NCI-H1417 treated with DMSO at 0.1 percent for 48 hours (cell line): ENCODE measurements at places on chromosomes 4 and X.

DNA sequence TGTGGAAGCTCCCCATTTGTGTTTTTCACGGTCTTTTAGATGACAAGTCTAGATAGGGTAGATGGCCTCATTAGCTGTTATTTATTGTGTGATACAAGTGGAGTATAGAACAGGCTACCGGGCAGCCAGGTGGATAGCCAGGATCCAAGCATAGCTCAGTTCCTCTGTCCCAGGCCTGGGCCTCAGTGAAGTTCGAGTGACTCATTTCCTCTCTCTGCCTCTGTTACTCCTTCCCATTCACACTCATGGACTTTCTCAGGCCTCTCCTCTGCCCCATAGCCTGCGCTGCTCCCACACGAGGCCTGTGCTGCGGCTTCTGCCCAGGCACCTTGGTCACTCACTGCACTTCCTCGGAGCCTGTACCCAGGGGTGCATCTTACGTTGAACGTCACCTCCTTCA, 54.5 kb downstream of the TENM3 start:
- DNase-seq = no peak

DNA sequence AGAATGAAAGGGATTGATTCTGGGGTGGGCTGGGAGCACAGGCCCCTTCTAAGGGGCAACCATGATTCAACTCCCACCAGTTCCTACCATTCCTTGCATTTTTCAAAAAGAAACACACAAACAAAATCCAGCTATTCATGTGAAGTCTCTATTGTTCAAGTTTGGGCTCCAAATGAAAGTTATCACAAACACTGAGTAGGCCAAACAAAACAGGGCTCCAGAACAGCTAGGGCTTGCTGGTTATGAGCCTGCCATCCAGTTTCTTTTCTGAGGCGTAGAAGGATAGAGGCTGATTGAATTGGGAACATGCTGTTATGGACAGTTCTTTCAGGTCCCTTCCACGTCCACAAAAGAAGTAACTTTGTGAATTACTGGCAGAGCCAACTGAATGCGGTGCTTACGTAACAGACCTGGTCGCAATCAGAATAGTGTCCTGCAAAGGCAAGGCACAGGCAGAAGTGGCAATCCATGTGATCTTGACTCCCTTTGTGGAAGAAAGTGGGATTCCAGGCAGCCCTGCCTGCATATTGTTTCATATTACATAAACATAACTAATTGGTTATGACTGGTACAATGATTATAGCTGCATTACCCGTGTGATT, 244.5 kb downstream of the SCFD2 start:
- no peak for DNase-seq

- no peak for DNase-seq
Measured at GRCh38 chr4:17797808-17798207, 12.7 kb downstream of the DCAF16 start.

- DNase-seq = no peak
Measured at GRCh38 chr4:100983426-100983825, 363.9 kb downstream of the PPP3CA start.

DNA sequence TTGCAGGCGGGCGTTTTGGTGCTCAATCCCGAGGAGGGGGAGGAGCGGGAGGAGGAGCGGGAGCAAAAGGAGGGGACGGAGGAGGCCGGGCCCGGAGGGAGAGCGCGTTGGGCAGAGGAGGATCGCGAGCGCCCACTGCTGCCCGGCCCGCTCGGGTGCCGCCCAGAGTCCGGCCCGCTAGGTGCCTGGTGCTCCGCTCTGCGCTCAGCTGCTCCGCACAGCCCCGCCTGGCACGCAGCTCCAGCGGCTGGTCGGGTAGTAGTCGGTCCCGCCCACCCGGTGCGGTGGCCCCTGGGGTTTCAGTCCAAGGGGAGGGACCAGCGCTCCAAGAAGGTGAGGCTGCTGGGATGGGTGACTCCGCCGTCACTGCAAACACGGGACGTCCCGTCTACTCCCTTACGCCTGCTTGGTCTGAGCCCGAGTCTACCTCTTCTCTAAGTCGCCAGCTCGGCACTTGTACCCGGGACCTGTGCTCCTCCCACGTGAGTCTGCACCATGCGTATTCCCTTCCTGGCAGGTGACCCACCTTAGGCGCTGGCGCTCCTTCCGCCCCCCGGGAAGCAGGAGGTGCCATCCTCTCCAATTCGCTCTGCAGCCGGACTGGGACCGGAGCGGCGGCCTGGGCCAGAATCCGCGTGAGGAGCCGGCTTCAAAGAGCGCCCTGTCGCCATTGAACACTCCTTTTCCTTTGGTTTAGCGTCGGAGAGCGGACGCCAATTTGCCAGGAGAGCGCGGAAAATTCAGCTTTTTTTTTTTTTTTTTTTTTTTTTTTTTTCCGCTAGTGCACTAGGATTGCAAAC, 405 bp upstream of the HS3ST1 start:
- peak; percentile 21 for DNase-seq

DNA sequence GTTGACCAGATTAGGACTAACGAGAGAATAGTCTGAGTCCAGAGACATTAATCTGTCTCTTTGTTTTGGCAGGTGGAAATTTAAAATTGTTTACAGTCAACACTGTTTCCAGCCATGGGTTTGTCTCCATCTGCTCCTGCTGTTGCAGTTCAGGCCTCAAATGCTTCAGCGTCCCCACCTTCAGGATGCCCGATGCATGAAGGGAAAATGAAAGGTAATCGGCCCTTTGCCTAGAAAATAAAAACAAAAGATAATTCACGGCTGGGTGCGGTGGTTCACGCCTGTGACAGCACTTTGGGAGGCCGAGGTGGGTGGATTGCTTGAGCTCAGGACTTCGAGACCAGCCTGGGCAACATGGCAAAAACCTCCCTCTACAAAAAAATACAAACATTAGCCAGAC, 815 bp downstream of the HCCS start:
- no peak for DNase-seq

- no peak for DNase-seq
Measured at GRCh38 chr4:86442881-86443280, 83.0 kb upstream of the MAPK10 start.

DNA sequence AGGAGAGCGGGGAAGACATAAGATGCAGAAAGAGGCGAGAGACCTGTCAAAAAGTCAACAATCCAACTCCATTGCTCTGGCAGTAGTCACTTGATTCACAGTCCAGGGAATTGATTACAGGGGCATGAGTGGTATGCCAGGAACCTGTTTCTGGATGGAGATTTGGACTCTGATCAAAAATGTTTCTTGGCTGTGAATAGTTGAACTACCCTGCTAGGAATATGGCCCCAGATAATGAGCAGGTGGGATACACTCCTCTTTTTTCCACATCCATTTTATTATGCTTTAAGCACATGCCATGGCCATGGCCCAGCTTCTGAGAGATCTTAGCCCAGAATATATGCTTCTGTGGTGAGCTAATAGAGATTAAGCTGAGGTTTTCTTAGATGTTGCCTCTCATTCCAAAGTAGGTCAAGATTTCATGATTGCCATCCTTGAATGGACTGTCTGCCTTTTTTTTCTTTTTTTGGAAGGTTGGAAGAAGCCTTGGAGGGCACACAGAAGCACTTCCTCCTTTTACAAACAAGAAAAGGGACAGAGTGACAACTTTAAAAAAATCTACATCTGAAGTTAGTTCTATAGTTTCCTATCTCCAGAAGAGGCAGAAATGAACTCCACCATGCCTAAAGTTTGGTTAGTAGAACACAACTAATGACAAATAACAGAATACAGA, 121.9 kb downstream of the KIT start:
- no peak for DNase-seq

DNA sequence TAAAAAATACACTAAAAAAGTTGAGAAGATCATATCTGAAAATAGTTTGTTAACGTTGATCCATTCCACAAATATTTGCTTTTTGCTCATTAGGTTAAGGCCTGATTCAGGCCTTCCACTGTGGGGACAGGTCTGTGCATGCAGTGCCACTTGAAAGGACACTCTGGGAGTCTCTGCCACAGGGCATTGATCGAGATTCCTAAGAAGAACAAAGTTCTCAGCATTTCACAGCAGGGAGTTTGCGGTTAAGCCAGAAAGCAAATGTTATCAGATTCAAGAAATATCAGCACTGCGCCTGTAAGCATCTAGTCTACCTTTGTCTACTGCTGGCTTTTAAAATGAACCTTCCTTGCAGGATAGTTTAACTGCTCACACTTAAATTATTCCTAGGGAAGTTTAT, 62.2 kb upstream of the TNIP3 start:
- no peak for DNase-seq

- no peak for DNase-seq
Measured at GRCh38 chr4:168241953-168242352, 76.6 kb downstream of the DDX60 start.

- no peak for DNase-seq
Measured at GRCh38 chr4:134490863-134491262, 289.3 kb upstream of the PABPC4L start.

DNA sequence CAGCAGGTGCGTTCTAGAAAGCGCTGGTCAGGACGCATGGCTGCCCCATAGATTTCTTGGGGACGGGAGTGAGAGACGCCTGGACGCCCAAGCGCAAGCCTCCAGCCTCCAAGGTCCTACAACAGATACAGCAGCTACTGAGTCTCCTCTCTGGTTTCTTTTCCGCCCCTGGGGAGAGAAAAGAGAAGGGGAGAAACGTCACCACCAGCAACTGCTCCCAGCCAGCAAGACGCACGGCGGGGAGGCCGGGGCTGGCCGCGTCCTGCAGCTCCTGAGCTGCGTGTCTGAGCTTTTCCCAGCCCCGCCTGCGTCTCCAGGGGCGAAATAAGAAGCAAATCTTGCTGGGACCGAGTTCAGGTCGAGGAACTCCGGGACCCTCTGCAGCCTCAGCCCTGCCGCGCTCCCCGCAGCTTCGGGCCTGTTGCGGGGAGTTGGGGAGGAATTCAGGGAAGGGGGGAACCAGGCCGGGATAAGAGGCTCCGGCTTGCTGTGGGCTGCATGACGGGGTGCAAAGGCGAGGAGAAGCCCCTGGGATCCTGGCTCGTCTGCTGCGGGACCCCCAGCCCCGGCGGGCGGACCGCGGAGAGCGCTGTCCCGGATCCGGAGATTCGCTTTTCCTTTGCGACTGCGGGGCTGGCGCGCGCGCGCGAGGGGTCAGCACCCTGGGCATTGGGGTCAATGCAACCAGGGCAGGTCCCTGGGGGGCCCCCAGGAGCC, 6.8 kb upstream of the SHOX start:
- no peak for DNase-seq

DNA sequence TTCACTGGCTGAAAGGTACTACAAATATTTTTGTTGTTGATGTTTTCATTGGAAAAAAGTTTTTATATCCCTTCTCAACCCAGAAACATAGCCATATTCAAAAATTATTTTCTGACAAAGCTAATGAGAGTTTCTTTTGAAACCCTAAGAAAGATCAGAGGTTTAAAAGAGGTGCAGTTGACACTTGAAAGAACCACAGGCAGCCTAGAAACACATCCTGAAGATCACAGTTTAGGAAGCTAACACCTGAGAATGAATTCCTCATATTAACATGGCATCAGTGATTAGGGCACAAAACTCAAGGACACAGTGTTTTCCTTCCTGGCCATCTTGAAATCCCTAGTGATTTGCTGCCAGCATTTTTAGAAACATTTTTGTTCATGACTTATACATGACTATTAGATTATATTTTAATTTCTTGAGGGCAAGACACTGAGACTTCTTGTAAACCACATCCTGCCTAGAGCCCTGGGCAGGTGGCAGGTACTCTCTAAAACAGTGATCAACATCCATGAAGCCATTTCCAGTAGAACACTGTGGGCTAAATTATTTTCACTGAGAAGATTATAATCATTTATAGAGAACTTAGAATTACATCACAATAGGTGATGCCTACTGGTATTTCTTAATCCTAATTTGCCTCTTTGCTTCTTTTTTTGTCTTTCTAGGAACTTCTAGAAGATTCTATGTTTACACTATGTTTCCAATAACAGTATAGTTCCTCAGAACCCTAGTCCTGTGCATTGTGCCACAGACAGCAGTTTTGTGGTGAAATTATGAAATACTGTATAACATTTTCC, 80.0 kb downstream of the ARSJ start:
- no peak for DNase-seq

- no peak for DNase-seq
Measured at GRCh38 chrX:52574416-52575275, 57.8 kb upstream of the XAGE1B start.

DNA sequence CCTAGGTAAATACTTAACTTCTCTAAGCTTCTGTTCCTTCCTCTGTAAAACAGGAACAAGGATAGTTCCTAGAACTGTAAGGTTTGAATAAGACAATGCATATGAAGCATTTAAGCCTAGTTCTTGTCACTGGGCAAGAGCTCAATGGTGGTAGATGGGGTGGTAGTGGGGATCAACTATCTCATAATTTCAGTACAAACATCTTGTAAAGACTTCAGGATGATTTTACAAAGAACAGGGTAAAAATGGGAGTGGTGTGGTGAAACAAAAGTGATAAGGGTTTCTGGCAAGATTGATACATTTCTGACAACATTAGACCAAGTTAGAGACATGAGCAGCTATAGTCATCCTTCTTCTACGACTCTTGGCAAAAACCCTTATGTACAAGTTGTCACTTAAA, 137.8 kb downstream of the SCFD2 start:
- DNase-seq = no peak

DNA sequence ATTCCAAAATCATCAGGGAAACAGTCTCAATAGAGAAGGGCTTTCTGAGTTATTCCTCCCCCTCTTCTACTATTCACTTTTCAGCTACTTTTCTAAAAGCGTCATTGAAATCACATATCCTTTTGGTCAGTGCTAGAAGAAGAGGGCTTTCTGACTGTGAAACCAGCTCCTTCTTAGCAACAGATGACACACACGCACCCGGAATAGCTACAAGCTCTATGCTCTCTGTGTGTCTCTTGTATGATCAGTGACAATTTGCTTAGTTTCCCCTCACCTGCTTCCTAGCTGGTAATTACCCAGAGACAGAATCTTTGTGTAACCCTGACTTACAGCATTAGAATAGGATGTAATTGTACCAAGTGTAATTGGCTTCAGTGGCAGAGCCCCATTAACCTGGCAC, 268.1 kb upstream of the SLITRK2 start:
- DNase-seq = no peak

DNA sequence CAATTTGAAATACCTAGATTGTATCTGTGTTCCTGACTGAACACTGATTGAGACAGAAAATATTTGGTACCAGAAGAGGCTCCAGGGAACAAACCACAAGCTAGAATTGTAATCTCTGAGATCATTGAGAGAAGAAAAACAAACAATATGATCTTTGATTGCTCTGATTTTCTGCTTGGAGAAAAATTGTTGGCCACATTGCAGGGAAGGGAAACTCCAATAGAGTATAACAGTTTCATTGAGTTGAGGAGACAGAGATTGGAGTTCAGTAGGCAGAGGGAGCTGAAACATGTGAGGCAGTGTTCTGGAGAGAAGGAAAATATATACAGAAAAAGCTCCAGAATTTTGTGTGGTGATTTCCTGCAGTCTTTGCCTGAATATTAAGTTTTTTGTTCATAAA, 158.2 kb downstream of the C4orf33 start:
- DNase-seq = no peak

- DNase-seq = no peak
Measured at GRCh38 chr4:67725132-67725531, 24.2 kb upstream of the UBA6 start.

DNA sequence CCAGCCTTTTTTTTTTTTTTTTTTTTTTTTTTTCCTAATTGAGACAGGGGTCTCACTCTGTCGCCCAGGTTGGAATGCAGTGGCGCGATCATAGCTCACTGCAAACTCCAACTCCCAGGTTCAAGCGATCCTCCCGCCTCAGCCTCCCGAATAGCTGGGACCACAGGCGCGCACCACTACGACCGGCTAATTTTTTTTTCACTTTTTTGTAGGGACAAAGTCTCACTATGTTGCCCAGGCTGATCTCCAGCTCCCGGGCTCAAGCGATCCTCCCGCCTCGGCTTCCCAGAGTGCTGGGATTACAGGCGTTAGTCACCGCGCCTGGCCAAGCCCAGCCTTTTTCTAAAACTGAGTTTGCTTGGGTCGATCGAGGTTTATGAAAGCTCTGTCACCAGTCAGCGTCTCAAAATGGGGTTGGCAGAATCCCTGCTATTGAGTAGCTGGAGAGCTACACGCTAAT, 1.3 kb upstream of the OTUD5 start:
- DNase-seq = no peak
